ENCODE measurements at places on chromosomes 7 and 10.

DNA sequence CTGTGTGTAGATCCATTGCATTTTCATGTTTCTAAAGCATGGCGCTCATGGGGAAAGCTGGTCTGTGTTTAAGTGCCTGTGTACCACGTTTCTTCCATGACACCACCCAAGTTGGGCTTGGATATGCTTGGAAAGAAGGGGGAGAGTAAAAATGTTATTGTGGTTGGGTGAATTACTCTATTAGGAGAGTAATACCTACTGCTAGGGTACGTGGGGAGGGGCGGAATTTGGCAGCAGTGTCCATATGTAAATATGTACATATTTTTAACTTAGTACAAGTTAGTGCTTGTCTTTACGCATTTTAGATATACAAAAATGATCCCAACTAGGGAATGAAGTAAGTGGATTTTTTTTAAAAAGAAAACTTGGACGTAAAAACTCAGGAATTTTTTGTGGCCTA, 42.9 kb upstream of the SAMD8 start:
- no peak for DNase-seq

GRCh38 chr10:124353091-124353815, 65.5 kb downstream of the OAT start:
- no peak for DNase-seq

DNA sequence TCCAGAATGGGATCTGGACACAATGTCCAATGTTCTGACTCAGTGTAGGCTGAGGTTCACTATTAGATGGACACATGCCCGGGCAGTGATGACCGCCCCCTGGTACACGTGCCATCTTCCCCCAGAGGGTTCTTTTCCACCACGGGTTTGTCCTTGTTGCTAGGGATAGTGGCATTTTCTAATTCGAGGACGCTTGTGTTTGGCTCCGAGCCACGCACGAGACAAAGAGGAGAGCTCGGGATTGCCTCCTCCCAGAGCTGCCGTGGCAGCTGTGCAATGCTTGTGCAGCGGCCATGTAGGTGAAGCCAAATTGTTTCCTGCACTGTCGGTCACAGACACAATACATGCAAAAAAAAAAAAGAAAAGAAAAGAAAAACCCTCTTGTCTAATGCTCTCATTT, 207.5 kb downstream of the PAXIP1 start:
- no peak for DNase-seq

DNA sequence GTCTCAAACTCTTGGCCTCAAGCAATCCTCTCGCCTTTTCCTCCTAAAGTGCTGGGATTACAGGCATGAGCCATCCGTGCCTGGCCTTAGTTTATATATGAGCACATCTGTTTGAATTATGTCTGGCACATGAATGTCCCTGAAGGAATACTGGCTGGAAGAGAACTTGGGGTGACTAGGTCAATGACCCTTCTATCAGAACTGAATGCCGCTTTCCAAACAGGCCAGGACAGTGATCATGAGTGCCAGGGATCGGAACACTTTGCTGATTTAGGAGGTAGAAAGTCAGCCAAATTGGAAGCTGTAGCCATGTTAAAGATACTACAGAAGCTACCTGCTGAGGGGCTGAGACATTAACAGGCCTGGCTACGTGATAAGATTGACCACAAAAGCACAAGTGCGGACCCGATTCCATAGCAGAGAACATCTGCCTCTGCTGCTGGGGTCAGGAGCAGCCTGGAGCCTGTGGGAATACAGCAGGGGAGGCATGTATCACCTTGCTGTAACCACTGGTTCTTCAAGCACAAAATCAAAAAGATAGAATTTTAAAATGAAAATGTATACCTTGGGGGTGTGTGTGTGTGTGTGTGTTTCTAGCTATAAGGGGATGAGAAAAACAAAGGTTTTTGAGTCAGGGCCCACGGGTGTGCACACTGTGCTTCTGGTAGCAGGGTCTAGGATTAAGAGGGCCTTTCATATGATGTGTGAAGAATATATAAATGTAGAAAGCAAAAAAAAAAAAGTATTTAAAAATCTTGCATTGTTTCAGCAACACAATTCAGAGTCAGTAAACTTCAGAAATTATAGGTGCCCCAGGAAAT, 293.7 kb downstream of the BBS9 start:
- no peak for DNase-seq

- DNase-seq, result no peak
Observed at GRCh38 chr7:50282813-50283605, 21.5 kb upstream of the IKZF1 start.

DNA sequence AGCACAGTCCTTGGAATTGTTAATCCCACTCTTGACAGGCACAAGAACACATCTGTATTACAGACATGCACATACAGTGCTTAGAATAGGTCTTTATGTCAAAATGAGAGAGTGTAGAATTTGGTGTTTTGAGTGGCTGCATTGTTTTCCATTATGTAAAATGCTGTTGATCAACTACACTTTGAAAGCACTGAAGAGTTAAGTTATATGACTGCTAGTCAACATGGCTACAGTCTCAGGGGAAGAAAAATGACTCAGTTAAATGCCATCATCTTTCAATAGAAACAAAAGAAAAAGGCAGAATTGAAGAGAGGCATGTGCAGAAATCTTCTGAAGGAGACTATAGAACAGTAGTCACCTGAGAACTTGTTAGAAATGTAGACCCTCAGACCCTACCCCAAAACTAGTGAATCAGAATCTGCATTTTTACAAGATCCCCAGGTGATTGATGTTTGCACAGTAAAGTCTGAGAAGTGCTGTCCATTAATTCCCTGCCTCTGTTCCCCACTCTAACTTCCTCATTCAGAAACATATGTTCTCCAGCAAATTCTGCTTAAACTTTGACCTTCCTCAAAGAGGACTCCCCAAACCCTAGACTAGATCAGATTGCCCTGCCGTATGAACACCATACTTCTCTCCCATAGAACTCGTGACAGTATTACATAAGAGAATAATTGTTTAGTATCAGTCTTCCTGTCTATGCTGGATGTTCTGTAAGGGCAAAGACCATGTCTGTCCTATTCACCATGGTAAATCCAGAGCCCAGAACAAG, 16.0 kb downstream of the SND1 start:
- no peak for DNase-seq

- no peak for DNase-seq
Observed at GRCh38 chr7:957418-958220, 3.1 kb upstream of the ADAP1 start.

DNA sequence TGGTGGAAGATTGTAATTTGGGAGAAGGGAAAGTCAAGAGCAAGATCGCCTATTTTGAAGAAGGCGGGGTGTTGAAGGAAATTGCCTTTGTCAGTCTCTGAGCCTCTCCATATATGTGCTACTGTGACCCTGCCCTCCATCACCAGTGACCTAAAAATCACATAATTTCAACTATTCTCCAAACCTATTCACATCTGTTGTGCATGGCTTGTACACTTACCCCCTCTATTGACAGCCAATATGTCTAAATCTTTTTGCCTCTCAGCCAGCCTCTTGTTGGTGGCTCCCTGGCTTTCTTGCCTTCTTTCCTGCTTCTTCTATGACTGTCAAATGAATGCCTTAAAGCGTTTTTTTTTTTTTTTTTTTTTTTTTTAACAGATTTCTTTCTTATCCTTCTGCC, 295.6 kb downstream of the AUTS2 start:
- peak; percentile 56 for DNase-seq

DNA sequence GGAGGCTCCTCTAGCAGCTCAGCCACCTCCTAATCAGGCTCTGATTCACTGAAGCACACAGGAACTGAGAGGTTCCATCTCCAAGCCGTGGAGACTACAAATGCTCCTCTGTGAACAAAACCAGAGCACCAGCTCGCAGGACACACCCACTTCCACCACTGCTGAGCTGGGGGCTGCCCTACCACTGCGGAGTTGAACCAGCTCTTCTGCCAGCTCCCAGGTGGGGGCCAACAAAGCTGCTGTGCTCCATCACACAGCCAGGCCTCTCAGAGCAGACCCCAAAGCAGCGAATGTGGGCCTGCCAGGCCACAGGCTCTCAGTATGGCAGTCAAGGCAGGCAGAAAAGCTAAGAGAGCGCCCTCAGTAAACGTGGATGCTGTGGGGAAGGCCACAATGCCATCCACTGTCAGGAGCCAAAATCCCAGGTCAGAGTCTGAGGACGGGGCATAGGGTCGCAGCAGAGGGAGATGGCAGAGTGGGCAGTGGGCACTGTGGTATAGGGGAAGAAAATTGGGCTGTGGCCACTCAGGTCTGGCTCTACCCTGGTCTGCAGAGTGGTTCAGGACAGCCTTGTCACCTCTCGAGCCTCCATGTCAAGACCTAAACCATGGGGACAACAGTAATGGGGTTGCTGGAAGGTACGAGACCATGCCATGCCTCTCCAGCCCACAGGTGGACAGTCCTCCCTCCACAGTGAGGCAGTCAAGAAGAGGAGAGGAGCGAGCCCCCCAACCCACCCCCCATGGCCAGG, 82.1 kb downstream of the GRID1 start:
- DNase-seq, result no peak

- no peak for DNase-seq
Observed at GRCh38 chr10:3278771-3279170, 106.2 kb upstream of the PITRM1 start.

- no peak for DNase-seq
Observed at GRCh38 chr7:158093156-158093796, 494.3 kb downstream of the PTPRN2 start.

DNA sequence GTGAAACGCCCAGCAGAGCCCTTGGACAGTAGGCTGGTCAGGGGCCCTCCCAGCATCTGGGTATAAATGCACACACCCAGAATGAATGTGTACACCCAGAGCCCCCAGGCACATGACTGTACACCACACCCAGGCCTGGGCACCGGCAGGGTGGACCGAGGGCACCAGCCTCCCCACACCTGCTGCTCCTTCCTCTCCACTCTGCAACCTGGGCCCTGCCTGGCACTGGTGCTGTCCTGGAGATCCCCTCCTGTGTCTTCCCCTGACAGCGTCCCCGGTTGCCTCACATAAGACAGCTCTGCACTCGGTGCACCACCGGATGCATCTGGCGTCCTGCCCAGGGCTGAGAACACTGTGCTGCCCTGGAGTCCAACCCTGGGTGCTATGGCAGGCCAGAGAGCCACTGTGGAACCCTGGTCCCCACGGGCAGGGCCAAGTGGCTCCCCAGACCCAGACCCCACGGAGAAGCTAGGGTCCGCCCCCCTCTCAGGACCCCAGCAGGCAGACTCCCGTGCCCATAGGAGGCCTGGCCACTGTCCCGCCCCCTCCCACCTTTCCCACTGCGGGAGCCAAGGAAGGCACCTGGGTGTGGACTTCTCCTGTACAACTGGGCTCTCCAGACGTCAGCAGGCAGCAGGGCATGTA, 6.6 kb downstream of the RASGEF1A start:
- DNase-seq, result no peak

- DNase-seq, result peak; percentile 78
Observed at GRCh38 chr10:95430231-95430951, 130.8 kb downstream of the SORBS1 start.

DNA sequence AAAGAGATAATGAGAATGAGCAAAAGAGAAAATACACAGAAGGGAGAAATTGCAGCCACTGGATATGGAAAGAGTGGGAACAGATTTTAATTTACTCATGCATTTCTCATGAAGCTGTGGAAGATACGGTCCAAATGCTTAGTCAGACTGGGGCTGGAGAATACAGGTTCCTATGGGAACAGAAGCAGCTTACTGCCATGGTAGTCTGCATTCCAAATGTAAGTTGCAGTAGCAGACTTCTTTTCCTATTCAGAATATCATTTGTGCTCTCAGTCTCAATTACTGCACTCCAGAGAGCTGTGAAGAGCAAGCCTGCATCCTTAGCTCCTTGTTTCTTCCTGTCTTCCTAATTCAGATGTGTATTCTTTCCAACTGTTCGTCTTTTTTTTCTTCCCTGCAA, 190.8 kb upstream of the TMEM196 start:
- no peak for DNase-seq

DNA sequence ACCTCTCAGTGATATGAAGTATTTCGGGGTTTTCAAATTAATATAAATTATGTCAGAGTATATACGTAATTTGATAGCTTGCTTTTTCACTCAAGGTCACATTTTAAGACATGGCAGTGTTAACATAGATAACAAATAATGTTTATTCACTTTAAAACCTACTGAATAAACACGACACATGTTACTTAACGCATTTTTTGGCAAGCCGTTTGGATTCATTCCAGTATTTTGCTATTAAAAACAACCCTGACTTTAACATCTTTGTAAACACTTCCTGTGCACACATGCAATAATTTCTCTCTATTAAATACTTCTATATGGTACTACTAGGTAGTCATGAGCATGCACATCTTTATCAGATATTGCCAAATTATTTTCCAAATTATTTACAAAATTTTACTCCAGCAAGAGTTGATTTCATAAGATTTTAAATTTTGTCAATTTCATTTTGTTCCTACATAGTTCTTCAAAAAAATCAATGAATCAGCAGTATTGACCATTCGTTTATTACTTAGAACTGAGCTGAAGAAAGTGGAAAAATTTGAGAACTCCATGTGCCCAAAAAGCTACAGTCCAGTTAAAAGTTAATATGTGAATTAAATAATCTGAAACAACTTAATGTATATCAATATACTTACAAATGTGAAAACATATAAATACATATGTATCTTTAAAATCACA, 26.8 kb upstream of the THSD7A start:
- DNase-seq, result no peak

DNA sequence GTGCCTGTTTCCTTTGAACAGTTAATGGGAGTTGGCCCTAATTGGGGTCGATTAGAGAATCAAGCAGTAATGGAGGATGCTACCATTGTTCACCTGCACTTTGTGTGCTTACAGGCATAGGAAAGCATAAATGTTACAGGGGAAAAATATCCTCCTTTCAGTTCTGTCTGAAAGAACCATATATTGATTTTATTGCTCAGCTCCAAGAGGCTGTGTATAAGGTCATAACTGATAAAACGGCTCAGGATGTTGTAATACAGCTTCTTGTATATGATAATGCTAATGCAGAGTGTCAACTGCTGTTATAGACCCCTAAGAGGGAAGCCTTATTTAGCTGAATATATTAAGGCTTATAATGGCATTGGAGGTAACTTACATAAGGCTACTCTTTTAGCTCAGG, 32.9 kb upstream of the AKR1C2 start:
- no peak for DNase-seq

GRCh38 chr10:93954299-93954698, 39.4 kb upstream of the PLCE1 start:
- DNase-seq, result no peak

GRCh38 chr10:33195608-33196376, 138.7 kb downstream of the NRP1 start:
- no peak for DNase-seq

GRCh38 chr10:76514321-76514720, 1082.9 kb downstream of the LRMDA start:
- DNase-seq, result no peak

- DNase-seq, result no peak
Observed at GRCh38 chr10:34768261-34768971, 46.7 kb downstream of the PARD3 start.
